ENCODE measurements at places on chromosomes 2 and 18.

GRCh38 chr18:26407736-26408601 is 140.4 kb downstream of the KCTD1 start:
- no peak for DNase-seq

GRCh38 chr2:61763605-61764034 is 90.2 kb downstream of the FAM161A start:
- no peak for DNase-seq

DNA sequence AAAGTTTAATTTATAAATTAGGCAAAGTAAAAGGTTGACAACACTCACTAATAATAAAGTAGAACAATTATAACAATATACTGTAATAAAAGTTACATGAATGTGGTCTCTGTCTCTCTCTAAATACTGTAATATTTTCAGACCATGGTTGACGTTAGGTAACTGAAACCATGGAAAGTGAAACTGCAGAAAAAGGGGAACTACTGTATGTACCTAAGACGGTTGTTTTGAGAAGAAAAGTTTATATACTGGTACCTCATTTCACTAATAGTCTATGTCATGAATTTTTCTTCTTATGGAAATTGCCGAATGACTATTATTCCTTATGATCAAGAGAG is 166.7 kb upstream of the ZNF521 start:
- DNase-seq = no peak

- no peak for DNase-seq
These were observed 38.5 kb downstream of the PSMG2 start for GRCh38 chr18:12741351-12741750.

DNA sequence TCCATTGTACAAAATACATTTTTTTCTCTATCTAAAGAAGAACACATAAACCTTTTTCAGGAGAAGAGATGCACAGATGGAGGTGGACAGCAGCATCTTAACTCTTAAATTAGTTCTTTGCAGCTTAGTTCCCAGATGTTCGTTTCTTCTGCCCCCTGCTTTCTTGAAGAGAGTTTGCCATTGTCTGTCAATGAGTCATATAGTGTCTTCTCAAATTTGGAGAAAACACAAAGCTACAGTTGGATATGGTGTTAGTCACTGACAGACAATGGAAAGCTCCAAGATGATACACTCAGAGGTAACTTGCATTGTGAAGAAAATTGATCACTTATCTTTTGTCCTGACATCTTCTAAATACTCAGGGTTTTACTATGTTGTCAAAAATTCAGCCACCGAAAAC is 48.8 kb upstream of the TMEFF2 start:
- DNase-seq = no peak

- no peak for DNase-seq
These were observed 24.1 kb downstream of the ELP2 start for GRCh38 chr18:36153771-36154170.

Measured in activated T-cell treated with anti-CD3 and anti-CD28 coated beads, Interleukin-2, amount 50 U/mL, for 48 hours (primary cell).